ENCODE measurements at places on chromosomes 16 and 17.

- DNase-seq = no peak
These were observed 131.0 kb downstream of the MRTFB start for GRCh38 chr16:14202095-14202494.

DNA sequence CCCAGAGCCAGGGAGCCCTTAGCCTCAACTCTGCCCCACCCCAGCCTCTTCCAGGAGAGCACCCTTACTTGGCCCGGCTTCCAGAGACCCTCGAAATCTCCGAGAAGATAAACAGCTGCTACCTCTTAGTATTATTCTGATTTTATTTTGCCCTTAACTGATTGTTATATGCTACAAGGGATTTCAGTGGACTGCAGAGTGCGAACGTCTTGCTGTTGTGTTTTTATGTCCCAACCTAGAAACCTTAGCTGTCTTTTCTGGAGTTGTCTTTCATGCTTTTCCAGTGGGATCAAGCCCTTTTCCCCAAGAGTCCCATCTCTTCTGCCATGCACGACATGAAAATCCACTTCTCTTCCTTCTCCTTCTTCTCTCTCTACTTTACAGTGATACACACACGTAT, 47.0 kb downstream of the SNX20 start:
- no peak for DNase-seq

GRCh38 chr17:21193031-21193430, 20.9 kb downstream of the TMEM11 start:
- DNase-seq = no peak

GRCh38 chr17:4004517-4005295, 40.5 kb upstream of the ATP2A3 start:
- DNase-seq = no peak

DNA sequence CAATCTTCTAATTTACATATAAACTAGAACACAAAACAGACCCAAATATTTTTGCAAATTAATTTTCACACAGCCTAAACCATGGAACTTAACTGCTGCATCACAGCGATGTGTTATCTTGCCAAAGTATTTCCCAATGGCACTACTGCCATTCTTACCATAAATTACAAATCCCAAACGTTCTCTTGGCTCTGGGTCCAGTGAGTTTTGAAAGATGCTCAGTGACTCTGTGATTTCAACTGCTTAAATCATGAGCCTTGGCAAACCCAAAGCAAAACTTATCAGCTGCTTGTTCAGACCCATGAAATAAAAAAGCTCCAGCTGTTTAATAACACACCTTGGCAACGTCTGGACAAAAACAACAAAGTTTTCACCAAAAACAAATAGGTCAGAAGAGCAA, 223.0 kb downstream of the CA10 start:
- DNase-seq = no peak
